Stimulated activated CD8-positive, alpha-beta memory T cell treated with anti-CD3 and anti-CD28 coated beads, Interleukin-2, amount 100 ng/mL, for 48 hours (primary cell): ENCODE measurements at places on chromosomes 3 and 15.

DNA sequence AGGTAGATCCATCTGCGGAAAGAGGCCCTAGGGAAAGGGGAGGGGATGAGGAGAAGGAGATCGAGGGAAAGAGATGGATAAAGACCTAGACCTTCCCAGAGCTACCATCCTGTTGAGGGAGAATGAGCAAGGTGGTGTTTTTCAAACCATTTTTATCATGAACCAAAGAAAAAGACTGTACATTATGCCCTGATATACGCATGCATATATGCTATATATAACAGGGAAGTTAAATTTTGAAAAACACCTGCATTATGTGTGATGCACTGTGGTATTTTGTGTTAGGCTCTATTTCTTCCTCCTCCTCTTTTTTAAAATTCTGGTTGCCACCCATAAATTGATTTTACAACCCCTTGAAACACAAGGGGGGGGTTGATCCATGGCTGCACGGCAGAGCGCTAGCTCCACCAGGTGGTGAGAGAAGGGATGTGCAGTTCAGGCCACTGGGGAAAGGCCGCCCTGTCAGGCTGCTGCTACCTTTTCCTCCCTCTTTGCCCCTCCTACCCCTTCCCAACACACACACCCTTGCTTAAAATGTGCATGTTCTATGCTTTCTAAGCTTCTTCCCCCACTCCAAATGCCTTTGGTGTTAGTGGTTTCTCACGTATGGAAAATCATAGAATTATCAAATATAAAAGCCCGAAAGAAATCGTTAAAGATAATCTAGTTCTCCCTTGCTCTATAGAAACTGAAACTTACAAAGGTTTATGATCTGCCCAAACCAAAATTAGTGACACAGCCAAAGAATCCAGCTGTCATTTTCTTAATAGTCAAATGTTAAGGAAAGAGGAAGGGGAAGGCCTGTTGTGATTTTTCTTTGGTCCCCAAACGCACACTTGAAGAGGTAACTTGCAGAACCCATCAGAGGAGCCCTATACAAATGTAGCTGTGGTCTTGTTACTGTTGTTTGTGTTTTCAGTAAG is 262.0 kb upstream of the UMPS start:
- DNase-seq: peak; percentile 3

DNA sequence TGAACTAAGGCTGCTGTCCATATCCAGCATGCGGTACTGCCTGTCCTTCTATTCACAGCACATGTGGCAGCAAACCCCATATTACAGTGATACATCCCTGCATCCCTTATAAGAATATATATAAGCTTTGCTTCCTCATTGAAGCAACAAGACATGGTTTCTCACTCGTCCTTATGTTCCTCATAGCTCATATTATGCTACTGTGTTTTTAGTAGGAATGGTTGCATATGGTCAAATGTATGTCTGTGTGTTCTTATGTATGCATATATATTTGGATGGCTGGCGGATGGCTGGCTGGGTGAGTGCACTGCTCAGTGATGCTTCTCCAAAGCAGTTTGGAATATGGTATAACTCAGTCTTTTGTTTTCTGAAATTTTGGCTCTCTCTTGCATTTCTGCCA is 254.9 kb downstream of the LPP start:
- DNase-seq: no peak

- no peak for DNase-seq
These were observed 315.6 kb upstream of the THBS1 start for GRCh38 chr15:39265261-39265660.

GRCh38 chr15:49844390-49844789 is 223.5 kb downstream of the DTWD1 start:
- no peak for DNase-seq

GRCh38 chr3:184822654-184823053 is 10.7 kb downstream of the VPS8 start:
- no peak for DNase-seq

DNA sequence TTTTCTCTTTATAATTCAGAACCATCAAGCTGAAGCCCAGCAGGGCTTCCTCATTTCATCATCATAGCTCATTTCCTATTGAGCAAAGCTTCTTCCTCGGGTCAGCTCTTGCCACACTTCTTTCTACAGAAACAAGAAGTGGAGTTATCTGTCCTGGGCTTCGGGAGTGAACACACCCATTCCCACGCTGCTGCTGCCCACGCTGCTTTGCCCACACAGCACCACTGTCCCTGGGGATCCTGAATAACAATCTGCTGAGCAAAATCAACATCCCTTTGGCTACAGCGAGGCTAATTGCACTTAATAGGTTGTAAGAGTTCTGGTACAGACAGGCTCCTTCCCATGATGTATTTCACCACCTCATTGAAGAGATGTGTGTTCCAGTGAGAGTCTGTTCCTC is 23.7 kb downstream of the CEP19 start:
- DNase-seq: no peak

- DNase-seq: peak; percentile 30
These were observed at the start of gene CACNA2D2 for GRCh38 chr3:50503504-50504342. Gene CACNA2D2 (minus strand): TSS chr3:50503634. CDS start chr3:50503423, 211 bp downstream.

- DNase-seq: no peak
These were observed 48.7 kb upstream of the MDFIC2 start for GRCh38 chr3:70360979-70361760.

DNA sequence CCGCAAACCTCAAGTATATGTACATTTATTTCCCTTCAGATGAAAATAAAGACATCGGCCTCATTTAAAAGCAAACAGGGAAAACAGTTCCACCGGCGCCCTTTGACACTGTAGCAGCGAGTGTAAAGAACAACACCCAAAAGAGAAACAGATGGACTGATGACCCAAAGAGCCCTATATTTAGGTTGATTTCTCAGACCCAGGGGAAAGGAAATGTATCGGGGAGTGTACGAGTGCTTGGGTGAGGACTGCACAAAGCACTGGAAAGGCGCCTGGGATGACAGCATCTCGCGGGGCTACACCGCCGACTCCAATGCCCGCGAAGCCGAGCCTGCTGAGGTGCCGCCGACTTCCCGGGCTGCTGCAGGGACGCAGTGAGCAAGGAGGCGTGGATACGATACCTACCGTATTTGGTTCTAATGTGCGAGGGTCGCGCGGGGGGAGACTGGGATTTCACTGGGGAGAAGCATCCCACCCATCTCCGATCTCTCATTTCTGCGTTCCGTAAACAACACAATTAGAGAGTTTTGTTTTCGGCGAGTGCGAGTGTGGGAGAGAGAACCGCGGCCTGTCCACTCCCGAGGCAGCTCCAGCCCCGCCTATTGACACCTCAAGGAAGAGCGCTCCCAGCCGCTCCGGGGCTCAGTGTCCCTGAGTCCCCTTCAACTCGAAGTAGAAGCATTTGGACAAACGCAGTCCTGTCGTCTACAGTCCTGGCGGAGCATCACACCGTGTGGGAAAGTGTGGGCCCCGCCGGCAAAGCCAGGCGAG is 2.0 kb downstream of the MECOM start:
- no peak for DNase-seq

GRCh38 chr15:49215768-49216739 is 46.0 kb downstream of the GALK2 start:
- DNase-seq: no peak

DNA sequence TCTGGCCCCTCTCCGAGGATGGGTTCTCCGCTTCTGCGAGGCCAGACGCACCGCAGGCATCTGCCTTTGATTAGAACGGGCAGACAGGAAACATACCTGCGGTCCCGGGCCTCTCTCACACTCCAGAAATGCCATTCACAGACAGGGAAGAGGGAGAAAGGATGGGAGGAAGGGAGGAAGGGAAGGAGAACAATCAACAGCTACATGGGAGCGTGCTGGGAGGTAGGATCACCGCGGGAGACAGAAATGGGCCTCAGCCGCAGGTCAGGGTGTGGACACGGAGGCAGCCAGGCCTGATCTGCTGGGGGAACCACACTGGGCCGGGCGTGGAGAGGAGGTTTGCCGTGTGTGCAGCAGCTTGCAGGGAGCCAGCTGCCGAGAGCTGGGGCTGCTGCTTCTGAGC is 90.7 kb upstream of the RGMA start:
- DNase-seq: no peak

DNA sequence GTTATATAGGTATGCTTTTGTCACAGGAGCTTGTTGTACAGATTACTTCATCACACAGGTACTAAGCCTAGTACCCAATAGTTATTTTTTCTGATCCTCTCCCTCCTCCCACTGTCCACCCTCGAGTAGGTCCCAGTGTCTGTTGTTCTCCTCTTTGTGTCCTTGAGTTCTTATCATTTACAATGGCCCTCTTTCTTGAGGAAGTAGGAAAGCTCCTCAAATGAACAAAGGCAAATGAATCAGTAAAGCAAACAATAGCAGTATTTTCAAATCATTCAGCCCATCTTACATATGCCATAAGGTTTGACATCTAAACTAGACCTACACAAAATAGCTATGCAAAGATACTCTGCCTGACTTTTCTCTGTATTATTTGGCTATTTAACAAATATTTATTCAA is 211.5 kb downstream of the CDIN1 start:
- no peak for DNase-seq

DNA sequence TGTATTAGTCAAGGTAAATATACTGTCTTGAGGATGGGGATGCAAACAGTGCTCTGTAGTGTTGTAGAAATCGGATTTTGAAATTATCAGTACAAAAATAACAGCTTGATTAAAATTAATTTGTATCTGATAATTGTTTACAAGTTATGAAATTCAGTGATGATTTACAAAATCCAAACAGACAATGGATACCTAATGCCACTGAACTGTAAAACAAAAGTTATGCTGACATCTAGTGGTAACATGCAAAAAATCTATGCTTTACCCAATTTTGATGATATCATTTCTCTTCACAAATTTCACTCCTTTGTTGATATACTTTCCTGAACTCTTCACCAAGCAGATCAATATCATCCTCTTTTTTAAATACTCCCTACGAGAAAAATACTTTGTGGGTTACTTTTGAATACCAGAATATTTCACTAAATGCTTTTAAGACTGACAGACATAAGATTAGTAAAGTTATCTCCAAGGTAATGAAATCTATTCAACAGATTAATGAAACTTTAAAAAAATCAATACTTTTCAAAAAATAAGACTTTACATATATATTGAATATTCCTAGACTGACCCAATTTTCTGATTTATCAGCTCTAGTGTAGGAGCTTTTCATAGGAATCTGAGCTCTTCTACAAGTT is 36.0 kb downstream of the MNS1 start:
- DNase-seq: no peak

- no peak for DNase-seq
These were observed 159.2 kb upstream of the SLCO3A1 start for GRCh38 chr15:91694131-91694830.

GRCh38 chr15:42695527-42696071 is 41.3 kb downstream of the CDAN1 start:
- no peak for DNase-seq

- no peak for DNase-seq
These were observed 20.0 kb upstream of the TJP1 start for GRCh38 chr15:29842290-29842689.

- no peak for DNase-seq
These were observed 282.0 kb upstream of the VEPH1 start for GRCh38 chr3:157785102-157785826.

- DNase-seq: no peak
These were observed 25.8 kb downstream of the OXNAD1 start for GRCh38 chr3:16290827-16291196.

- DNase-seq: no peak
These were observed 420.2 kb downstream of the FOXP1 start for GRCh38 chr3:71163198-71163918.

DNA sequence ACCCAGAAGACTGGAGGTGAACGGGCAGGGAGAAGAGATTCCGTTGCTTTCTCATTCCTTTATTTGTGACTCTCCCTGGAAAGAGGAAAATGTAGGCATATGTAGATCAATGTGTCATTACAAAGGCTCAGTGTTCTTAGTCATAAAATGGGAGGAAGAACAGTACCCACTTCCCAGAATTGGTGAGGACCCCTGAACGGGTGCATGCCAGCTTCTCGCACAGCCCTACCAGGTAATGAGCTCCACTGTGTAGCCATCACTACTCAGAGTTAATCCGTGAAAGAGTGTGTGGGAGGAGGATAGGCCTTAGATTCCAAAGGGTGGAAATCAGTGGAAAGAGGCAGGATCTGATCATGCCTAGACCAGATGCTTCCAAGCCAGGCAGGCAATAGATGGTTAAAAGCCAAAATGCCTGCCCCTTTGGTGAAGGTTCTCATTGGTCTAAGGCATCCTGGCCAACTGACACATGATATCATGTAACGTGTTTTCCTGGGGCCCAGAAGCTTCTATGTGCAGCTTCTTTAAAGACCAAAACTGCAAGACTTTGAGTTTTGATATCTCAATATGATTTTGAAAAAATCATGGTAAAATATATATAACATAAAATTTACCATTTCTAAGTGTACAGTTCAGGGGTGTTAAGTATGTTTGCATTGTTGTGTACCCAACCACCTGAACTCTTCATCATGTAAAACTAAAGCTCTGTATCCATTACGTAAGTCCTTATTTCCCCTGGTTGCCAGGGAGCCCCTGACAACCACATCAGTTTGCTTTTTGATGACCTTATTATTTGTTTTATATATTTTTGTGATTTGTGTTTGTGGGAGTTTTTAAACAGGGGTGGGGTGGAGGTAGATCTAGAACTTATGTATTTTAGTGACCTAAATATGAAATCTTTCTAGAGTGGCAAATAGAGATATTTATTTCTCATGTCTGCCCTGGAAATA is 402.2 kb upstream of the CFAP20DC start:
- DNase-seq: no peak

GRCh38 chr15:95826412-95827195 is 503.9 kb upstream of the NR2F2 start:
- DNase-seq: no peak

DNA sequence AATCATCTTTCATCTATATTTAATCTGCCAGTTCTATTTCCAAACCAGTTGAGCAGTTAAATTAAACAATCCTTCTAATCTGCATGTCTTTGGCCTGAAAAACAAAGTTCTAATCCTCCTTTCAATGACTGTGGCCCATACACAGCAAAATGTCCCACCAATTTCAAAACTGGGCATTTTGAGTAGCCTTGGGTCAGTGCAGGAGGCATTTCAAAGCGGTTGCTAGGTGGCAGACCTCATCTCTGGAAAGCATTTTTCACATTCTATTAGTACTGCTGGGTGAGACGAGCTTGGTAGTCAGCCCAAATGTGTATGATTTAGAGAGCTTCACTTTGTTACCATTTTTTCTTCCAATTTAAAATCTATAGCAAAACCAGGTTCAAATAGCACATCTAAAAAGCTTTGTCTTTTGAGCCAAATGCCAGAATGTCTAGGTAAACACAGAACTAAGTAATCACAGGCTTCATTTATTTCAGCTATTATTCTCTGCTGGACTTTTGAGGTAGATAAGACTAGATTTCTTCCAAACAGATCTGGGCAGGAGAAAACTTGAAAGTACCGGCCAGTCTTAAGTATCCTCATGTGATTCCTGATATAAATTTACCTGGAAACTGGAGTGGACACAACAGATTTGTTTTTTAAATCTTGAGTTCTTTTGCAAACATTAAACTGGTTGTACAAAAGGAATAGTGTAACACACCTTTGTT is 8.9 kb upstream of the ARHGEF26 start:
- DNase-seq: no peak

GRCh38 chr15:60790641-60791040 is 311.7 kb upstream of the ICE2 start:
- no peak for DNase-seq

- DNase-seq: no peak
These were observed 193.4 kb downstream of the ZNF621 start for GRCh38 chr3:40718209-40718608.
